D721Med (cell line): ENCODE measurements at places on chromosomes 1 and 21.

GRCh38 chr1:44696789-44697345 lies 22.4 kb downstream of the ARMH1 start:
- no peak for DNase-seq

- DNase-seq, result no peak
These were observed 882 bp downstream of the VPS13D start for GRCh38 chr1:12230549-12231275.

DNA sequence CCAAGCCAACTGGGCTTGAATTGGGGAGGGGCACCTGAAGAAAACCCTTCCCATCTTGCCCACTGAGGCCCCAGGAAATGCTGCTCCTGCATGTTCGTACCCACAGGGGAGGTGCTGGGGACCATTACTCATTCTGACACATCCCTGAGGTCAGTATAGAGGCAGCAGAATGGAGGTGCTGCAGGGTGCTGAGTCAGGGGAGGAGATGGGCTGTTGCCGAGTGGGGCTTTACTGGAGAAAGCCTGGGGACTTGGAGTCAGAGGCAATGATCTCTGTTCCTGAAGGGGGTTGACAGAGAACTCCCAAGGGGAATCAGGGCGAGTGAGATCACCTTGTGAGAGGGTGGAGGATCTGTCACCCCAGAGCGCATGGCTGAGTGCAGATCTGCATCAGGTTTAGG lies 40.2 kb upstream of the KCNA10 start:
- DNase-seq, result no peak

GRCh38 chr1:112063781-112064728 lies 74.6 kb upstream of the KCND3 start:
- no peak for DNase-seq

DNA sequence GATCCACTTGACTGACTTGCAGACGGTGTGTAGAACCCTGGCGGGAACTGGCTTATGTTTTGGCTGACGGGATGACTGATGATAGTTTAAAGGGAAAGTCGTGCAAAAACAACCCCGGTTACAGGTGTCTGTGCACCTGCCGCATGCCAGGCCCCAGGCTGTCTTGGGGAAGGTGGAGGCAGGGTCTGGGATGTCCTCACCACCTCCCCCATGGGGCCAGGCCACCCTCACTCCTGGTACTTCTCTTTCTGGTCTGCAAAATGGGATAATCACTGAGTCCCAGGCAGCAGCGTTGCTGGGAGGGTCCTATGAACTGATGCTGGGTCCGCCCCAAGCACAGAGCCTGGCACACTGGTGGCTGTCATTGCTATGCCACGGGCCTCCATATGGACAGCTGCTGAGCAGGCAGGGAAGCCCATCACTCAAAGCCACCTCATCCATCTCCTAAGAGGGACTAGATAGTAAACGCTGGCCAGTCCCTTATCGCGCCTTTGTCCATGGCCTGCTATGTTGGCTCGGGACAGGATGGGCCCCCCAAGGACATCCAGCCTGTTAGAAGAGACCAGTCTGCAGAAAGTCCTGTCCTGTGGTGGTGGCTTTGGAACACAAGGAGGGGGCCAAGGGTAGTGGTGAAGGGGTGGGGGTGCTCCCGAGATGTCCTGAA lies 15.0 kb upstream of the SLC2A7 start:
- no peak for DNase-seq

GRCh38 chr1:74681851-74682250 lies 8.3 kb upstream of the ERICH3 start:
- no peak for DNase-seq

- DNase-seq, result no peak
These were observed 219.4 kb downstream of the TNR start for GRCh38 chr1:175524003-175524402.

DNA sequence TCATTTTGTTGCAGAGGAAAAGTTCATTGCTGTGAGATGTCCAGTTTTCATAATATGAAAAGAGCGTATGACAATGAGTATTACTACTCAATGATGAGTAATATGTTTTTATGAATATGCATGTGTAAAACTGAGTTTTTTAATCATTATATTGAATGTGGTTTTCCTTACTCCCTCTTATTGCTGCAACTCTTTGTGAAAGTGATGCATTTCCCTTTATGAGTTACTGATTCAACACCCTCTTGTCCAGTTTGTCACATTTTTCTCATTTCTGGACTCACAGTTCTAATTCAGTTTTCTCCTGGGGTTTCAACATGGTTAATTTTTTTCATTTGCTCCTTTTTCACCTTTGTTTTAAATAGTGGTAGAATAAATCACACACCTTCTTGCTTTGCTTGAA lies 35.2 kb upstream of the KCNJ15 start:
- no peak for DNase-seq

DNA sequence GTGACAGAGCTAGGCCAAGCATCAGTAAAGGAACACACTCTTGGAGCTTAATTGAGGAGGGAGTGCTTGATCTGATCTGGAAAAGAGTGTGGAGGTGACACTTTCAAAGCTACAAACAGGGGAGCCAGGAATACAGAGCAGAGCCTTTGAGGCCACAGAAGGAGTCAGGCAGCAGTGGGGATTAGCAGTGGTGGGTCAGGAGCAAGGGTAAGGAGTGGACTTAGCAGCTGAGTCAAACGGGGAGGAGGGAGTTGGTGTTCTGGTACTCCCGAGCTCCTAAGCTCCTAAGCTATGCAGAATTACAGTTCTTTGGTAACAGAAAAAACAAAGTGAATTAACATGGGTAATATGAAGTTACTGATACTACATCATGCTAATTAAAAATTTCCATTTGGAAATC lies 14.5 kb downstream of the RAB4A start:
- DNase-seq, result no peak

- DNase-seq, result no peak
These were observed 541 bp upstream of the CD58 start for GRCh38 chr1:116571215-116571919.

DNA sequence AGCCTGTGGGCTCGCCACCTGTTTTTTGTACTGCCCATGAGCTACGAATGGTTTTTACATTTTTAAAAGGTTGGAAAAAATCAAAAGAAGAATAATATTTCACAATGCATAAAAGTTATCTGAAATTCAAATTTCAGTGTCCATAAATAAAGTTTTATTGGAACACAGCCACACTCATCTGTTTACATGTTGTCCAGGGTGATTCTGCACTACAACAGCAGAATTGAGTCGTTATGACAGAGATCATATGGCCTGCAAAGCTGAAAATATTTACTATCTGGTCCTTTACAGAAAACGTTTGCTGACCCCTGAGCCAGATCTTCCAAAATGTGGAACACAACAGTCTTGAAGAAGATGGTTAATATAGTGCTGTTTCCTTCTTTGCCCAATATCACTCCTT lies 89.4 kb downstream of the TM2D1 start:
- DNase-seq, result no peak

DNA sequence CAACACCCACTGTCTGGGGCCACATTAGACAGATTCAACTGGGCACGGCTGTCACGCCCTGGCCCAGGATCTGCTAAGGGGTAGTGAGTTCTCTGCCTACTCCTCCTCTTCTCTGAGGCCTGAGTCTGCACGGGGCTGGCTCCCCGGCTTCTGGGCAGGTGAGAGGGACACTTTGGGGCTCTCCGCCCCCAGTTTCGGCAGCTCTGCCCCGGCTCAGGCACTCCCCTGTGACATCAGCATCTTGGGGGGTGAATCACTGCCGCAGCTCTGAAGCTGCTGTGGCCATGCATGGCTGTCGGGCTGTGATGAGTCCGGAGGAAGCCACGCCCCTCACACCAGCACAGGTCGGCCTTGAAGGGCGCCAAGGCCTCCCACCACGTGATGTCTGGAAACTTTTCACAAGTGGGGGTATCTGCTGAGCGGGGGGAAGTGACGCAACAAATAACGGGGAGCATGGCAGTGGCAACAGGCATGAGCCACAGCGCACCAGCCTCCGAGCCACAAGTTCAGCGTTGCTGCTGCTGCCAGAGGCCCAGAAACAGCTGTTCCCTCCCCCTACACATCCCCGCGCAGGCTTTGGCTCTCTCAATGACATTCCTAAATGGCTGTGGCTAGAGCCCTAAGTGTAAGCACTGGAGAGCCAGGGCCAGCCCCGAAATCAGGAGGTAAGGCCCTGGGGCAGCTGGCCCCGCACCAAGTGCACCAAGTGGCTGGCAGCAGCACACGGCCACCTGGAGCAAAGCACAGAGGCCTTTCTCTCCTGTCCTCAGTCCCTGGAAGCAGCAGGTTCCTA lies 26.3 kb downstream of the ZBTB17 start:
- no peak for DNase-seq

- DNase-seq, result no peak
These were observed 22.6 kb downstream of the PODN start for GRCh38 chr1:53084589-53084971.

DNA sequence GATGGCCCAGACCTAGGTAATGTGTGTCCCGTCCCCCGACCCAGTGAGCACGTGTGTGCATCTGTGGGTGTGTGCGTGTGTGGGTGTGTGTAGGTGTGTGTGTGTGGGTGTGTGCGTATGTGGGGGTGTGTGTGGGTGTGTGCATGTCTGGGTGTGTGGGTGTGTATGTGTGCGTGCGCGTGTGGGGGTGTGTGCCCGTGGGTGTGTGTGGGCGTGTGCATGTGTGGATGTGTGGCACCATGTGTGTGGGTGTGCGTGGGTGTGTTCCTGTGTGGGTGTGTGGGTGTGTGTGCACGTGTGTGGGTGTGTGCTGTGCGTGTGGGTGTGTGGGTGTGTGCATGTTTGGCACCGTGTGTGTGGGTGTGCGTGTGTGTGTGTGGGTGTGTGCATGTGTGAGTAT lies 309.5 kb downstream of the KIF26B start:
- no peak for DNase-seq

GRCh38 chr1:159261721-159262494 lies 40.2 kb upstream of the FCER1A start:
- no peak for DNase-seq

DNA sequence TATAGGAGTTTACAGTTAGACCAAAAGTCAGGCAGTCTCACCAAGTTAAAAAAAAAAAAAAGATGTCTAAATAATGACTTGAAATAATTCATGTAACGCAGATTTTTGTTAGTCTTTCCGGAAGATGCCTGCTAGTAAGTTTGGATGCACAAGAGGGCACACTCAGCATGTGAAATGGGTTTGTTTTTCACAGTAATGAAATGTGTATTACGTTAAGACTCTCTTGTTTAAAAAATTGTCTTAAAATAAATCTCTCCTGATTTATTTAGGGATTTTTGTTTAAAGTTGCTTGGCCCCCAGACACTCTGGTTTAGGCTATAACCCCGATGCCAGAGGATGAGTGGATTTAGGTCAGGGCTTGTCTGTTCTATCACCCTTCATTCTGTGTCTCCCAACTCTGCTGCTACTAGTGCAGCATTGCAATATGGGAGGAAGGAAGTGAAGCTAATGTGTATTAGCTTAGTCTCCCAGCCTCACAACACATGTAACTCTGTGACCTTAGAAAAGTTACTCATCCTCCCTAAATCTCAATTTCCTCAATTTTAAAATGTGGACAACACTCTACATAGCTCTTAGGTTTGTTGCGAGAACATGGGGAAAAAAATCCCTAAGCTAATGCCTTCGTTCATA lies 25.7 kb downstream of the CTH start:
- DNase-seq, result no peak

DNA sequence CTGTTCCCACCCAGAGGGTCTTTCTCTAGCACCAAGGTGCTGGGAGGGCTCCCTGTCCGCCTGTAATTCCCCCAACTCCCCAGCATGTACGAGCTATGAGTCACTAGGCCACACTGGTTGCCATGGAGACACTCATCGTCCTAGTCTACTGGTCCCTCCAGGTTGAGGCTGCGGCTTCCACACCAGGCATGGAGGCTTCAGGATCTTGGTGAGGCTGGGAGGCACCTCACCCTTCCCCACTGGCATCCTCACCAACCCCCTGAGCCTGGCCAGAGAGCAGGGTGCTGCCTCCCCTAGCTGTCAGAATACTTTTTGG lies 75.6 kb upstream of the KAZN start:
- DNase-seq, result no peak

DNA sequence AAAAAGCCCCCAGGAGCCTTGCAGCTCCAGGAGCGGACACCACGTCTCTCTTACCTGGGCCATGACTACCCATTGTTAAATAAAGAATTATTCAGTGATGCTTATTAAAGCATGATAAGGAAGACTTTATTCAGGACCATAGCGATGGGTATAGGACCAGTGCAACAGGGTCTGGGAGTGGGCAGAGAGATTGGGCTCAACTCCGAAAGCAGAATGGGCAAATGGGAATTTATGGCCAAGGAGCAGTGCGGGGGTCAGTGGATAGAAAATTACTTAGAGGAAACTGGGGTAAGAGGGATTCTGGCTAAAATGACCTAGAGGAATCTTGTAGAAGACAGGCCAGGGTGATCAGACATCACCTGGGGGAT lies 580 bp upstream of the ATP5PO start:
- no peak for DNase-seq

- no peak for DNase-seq
These were observed 2.1 kb downstream of the DHDDS start for GRCh38 chr1:26434161-26434752.

GRCh38 chr1:55280731-55281130 lies 65.6 kb upstream of the USP24 start:
- no peak for DNase-seq

GRCh38 chr1:79310609-79311008 lies 304.1 kb upstream of the ADGRL4 start:
- no peak for DNase-seq

- no peak for DNase-seq
These were observed 45.8 kb downstream of the SLC25A24 start for GRCh38 chr1:108154314-108154713.
